ENCODE measurements at places on chromosomes 5 and 9.

- peaks cover 5% of the 10 kb centered on the region for H3K36me3 ChIP-seq
- H3K27ac ChIP-seq = peak overlapping the region; percentile 53
- no peaks in the 10 kb centered on the region for H3K4me1 ChIP-seq
- no peak for DNase-seq
- no peaks in the 10 kb centered on the region for H3K27me3 ChIP-seq
- H3K4me3 ChIP-seq = no peak overlapping the region
These were observed 32.1 kb upstream of the PDCL start for GRCh38 chr9:122860319-122861142.

- no peak overlapping the region for H3K27ac ChIP-seq
- no peak overlapping the region for H3K4me3 ChIP-seq
- DNase-seq = no peak
- H3K4me1 ChIP-seq = peaks cover 11% of the 10 kb centered on the region
These were observed 58.6 kb upstream of the TNFSF15 start for GRCh38 chr9:114864471-114864870.

- peaks cover 1% of the 10 kb centered on the region for H3K27me3 ChIP-seq
- no peak overlapping the region for H3K27ac ChIP-seq
- no peak overlapping the region for H3K4me3 ChIP-seq
These were observed 24.7 kb downstream of the NTRK2 start for GRCh38 chr9:84694248-84694647.

GRCh38 chr9:96062031-96062430, 186.5 kb downstream of the ERCC6L2 start:
- DNase-seq = no peak
- no peak overlapping the region for H3K4me3 ChIP-seq
- no peak overlapping the region for H3K27ac ChIP-seq
- H3K36me3 ChIP-seq = no peaks in the 10 kb centered on the region

- peaks cover 12% of the 10 kb centered on the region for H3K4me1 ChIP-seq
- DNase-seq = peak; percentile 64
- H3K27ac ChIP-seq = no peak overlapping the region
- peaks cover 7% of the 10 kb centered on the region for H3K27me3 ChIP-seq
- no peaks in the 10 kb centered on the region for H3K36me3 ChIP-seq
These were observed 136.1 kb upstream of the CLINT1 start for GRCh38 chr5:157994906-157995519.

GRCh38 chr5:90014420-90014819, 395.1 kb downstream of the CETN3 start:
- no peak for DNase-seq
- no peak overlapping the region for H3K27ac ChIP-seq
- H3K27me3 ChIP-seq = no peaks in the 10 kb centered on the region
- H3K4me3 ChIP-seq = no peak overlapping the region

- no peak for DNase-seq
- peaks cover 21% of the 10 kb centered on the region for H3K27me3 ChIP-seq
- no peaks in the 10 kb centered on the region for H3K36me3 ChIP-seq
- H3K4me3 ChIP-seq = no peak overlapping the region
These were observed 86.9 kb upstream of the SIMC1 start for GRCh38 chr5:176151281-176151680.

DNA sequence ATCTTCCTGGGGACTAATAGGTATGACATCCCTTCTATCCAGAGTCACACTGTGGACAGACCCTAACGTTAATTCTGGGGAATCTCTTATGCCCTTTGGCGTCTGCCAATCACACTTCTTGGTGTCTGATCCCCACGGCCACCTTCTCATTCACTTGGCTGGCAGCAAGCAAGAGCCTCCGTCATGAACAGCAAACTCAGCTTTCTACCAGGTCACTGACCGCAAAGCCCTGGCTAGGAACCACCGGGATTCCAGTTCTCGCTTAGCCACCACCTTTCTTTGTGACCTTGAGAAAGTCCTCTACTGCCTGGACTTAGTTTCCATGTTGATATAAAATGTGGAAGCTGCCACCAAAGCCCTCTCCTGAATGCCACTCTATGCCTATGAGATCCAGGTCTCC, 67.7 kb upstream of the FCN1 start:
- H3K4me3 ChIP-seq = no peak overlapping the region
- no peak for DNase-seq
- H3K4me1 ChIP-seq = no peaks in the 10 kb centered on the region
- H3K27me3 ChIP-seq = peaks cover 17% of the 10 kb centered on the region
- H3K36me3 ChIP-seq = no peaks in the 10 kb centered on the region

GRCh38 chr5:104734046-104734445, 1171.5 kb upstream of the NUDT12 start:
- no peak for DNase-seq
- H3K4me1 ChIP-seq = no peaks in the 10 kb centered on the region
- H3K27me3 ChIP-seq = no peaks in the 10 kb centered on the region
- no peak overlapping the region for H3K4me3 ChIP-seq
- no peak overlapping the region for H3K27ac ChIP-seq

GRCh38 chr9:84254972-84255371, 85.6 kb downstream of the SLC28A3 start:
- H3K36me3 ChIP-seq = no peaks in the 10 kb centered on the region
- peaks cover 13% of the 10 kb centered on the region for H3K27me3 ChIP-seq
- H3K4me3 ChIP-seq = no peak overlapping the region
- no peak for DNase-seq
- no peaks in the 10 kb centered on the region for H3K4me1 ChIP-seq
- no peak overlapping the region for H3K27ac ChIP-seq

GRCh38 chr9:20016611-20017010, 227.8 kb upstream of the SLC24A2 start:
- H3K36me3 ChIP-seq = no peaks in the 10 kb centered on the region
- DNase-seq = no peak
- H3K4me3 ChIP-seq = peak overlapping the region; percentile 37
- H3K27ac ChIP-seq = no peak overlapping the region
- H3K27me3 ChIP-seq = no peaks in the 10 kb centered on the region
- peaks cover 26% of the 10 kb centered on the region for H3K4me1 ChIP-seq

DNA sequence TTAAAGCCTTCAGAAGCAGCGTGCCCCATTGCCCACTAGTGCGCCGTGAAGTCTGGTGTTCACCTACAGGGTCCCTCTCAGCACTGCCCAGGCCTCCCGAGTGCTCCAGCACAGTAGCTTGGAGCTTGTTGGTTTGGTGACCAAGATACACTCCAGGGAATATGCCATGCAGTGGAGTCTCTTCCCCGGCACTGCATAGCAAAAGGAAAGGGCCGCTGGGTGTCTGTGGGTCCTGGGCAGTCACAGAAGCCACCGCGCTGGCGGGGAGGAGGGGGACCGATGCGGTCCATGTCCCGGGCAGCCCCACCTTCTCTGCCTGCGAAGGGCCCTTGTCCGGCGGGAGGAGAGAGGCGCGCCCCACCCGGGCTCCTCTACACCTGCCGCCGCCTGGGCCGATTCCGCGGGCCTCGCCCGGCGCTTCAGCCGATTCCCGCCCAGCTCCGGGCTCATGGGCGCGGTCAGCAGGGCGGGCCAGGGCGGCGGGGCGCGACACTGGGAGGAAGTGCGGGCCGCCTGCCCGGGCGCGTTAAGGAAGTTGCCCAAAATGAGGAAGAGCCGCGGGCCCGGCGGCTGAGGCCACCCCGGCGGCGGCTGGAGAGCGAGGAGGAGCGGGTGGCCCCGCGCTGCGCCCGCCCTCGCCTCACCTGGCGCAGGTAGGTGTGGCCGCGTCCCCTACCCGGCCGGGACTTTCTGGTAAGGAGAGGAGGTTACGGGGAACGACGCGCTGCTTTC, at the start of gene SYK:
SYK (plus strand) TSS at position 579 of the 732 bp plus-strand sequence. CDS start 42,080 bp downstream, outside the sequence.
- H3K4me1 ChIP-seq = peaks cover 5% of the 10 kb centered on the region
- H3K27me3 ChIP-seq = peaks cover 41% of the 10 kb centered on the region
- no peak within 1 kb of the TSS for H3K27ac ChIP-seq
- peak within 1 kb of the TSS; percentile 11 for H3K4me3 ChIP-seq
- no peak for DNase-seq

GRCh38 chr5:9623661-9624060, 6.5 kb downstream of the TAS2R1 start:
- no peaks in the 10 kb centered on the region for H3K27me3 ChIP-seq
- no peak for DNase-seq
- H3K27ac ChIP-seq = no peak overlapping the region
- no peaks in the 10 kb centered on the region for H3K4me1 ChIP-seq

- no peak for DNase-seq
- H3K36me3 ChIP-seq = no peaks in the 10 kb centered on the region
- H3K27me3 ChIP-seq = no peaks in the 10 kb centered on the region
- no peak overlapping the region for H3K4me3 ChIP-seq
These were observed 29.4 kb downstream of the DYNC2I2 start for GRCh38 chr9:128627127-128627715.

DNA sequence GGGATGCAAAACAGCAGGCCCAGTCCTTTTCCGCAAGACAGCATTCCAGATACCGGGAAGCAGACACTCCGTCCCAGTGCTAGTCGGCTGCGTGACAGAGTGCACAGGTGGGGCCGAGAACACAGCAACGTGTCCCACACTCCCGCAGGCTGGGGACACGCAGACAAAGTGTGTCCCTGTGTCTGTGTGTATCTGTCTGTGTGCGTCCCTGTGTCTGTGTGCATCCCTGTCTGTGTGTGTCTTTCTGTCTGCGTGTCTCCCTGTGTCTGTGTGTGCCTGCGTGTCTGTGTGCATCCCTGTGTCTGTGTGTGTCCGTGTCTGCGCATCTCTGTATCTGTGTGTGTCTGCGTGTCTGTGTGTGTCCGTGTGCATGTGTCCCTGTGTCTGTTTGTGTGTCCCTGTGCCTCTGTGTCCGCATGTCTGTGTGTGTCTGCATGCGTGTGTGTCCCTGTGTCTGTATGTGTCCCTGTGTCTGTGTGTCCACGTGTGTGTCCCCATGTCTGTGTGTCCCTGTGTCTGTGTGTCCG, 137.0 kb downstream of the MRPL36 start:
- no peak for DNase-seq
- H3K4me3 ChIP-seq = no peak overlapping the region
- peaks cover 8% of the 10 kb centered on the region for H3K4me1 ChIP-seq

- no peak overlapping the region for H3K4me3 ChIP-seq
- no peaks in the 10 kb centered on the region for H3K4me1 ChIP-seq
- no peak overlapping the region for H3K27ac ChIP-seq
- H3K27me3 ChIP-seq = peaks cover 18% of the 10 kb centered on the region
- no peak for DNase-seq
- peaks cover 32% of the 10 kb centered on the region for H3K36me3 ChIP-seq
These were observed 46.7 kb downstream of the GDNF start for GRCh38 chr5:37792975-37793631.

GRCh38 chr5:160303690-160304089, 8.7 kb downstream of the CCNJL start:
- no peaks in the 10 kb centered on the region for H3K36me3 ChIP-seq
- DNase-seq = no peak
- H3K27me3 ChIP-seq = peaks cover 24% of the 10 kb centered on the region
- no peaks in the 10 kb centered on the region for H3K4me1 ChIP-seq

- no peaks in the 10 kb centered on the region for H3K36me3 ChIP-seq
- no peaks in the 10 kb centered on the region for H3K27me3 ChIP-seq
- H3K27ac ChIP-seq = no peak overlapping the region
- H3K4me1 ChIP-seq = no peaks in the 10 kb centered on the region
- no peak for DNase-seq
- no peak overlapping the region for H3K4me3 ChIP-seq
These were observed 156.4 kb upstream of the RFX3 start for GRCh38 chr9:3682186-3682585.

DNA sequence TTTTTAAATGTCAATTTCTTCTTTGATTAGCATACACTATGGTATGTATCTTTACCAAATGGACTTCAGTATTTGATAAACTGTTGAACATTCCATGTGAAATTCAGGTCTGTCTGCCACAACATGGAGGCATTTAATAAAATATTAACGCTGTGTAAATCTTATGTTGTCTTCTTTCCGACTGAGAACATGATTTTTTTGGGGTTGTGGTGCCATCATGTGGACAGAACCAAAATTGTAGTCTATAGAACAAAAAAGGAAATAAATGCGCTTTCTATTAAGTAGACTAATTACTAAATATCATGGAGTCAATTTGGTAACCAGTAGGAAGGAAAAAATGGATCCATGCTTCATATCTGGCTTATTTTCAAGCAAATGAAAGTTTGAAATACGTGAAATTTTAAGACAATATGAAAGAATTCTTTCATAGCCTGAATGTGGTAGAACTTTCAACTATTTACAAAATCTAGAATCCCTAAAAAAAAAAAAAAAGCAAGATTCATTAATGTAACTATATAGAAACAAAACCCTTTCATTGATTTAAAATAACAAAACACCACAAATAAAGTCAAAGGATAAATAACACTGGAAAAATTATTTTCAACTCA, 2.8 kb upstream of the PLK2 start:
- no peaks in the 10 kb centered on the region for H3K36me3 ChIP-seq
- peaks cover 10% of the 10 kb centered on the region for H3K27me3 ChIP-seq
- H3K27ac ChIP-seq = no peak overlapping the region
- DNase-seq = peak; percentile 32
- H3K4me3 ChIP-seq = no peak overlapping the region
- peaks cover 21% of the 10 kb centered on the region for H3K4me1 ChIP-seq

DNA sequence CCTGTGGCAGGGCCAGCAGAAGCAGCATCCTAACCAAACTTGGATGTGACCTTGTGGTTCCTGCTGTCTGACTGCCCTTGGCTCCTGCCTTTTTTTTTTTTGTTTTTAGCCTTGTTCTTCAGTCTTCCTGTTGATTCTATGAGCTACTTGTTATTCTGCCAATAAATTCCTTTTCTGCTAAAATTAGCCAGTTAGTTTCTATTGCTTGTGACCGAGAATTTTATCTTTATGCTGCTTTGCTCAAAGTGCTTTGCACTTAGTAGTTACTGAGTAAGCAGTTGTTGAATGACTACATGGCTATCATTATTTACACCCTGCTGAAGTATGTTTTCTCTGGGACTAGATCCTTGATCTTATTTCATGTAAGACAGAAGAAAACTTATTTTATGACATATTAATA, 20.8 kb upstream of the ATG10 start:
- no peaks in the 10 kb centered on the region for H3K27me3 ChIP-seq
- H3K4me1 ChIP-seq = no peaks in the 10 kb centered on the region
- DNase-seq = no peak
- no peak overlapping the region for H3K4me3 ChIP-seq

DNA sequence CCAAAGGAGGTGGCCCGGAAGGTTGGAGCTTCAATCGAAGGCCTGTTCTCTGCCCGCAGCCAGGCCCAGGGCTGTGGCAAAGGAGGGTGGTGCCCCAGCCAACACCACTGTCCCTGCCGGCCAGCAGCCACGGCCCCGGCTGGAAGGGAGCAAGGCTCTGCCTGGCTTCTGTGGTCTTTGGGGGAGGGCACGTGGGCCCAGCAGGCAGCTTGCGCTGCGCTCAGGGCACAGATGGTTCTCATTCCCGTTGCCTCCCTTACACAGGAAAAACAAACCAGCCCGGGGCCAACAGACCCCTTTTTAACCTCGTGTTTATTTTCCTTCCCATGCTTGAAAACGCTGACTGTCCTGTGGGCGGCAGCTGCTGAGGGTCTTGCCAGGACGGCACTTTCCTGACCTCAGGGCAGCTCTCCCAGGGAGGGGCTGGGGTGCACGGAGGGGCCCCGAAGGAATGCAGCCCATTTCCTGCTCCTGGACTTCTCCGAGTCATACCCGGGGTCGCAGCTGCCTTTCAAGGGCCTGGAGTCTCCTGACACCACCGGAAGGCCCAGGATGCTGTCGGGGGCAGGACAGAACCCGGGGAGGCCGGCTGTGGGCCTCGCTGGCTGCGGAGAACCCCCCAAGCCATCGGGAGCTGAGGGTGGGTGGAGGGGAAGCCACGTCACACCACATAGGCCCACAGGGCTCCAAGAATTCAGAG, 1.1 kb upstream of the GPSM1 start:
- H3K27me3 ChIP-seq = no peaks in the 10 kb centered on the region
- H3K4me1 ChIP-seq = peaks cover 10% of the 10 kb centered on the region
- H3K4me3 ChIP-seq = peak overlapping the region; percentile 70
- no peaks in the 10 kb centered on the region for H3K36me3 ChIP-seq
- no peak for DNase-seq
